ENCODE measurements at places on chromosomes 16 and 17. TPM values are rescaled to one million over a fixed set of nuclear protein-coding genes. Genes with fewer than 3 reads are reported as not detected.
A peak's percentile ranks its signal among the peaks of the same experiment; 100 is the strongest.

WFIKKN1 gene
- 0.31 TPM for polyA plus RNA-seq

ADCY7 gene
- 0.34 TPM for polyA plus RNA-seq

TBC1D28 gene
- polyA plus RNA-seq, result not detected

TBC1D3H gene
- polyA plus RNA-seq, result not detected

LDHD gene
- polyA plus RNA-seq, result 37.5 TPM

ACSM2A gene
- polyA plus RNA-seq, result not detected

ZNF821 gene
- polyA plus RNA-seq, result 3.0 TPM

TIMP2 gene
- 12.7 TPM for polyA plus RNA-seq

ZNF598 gene
- 35.6 TPM for polyA plus RNA-seq

SIAH1 gene
- polyA plus RNA-seq, result 16.2 TPM

ZNF689 gene
- polyA plus RNA-seq, result 5.4 TPM

RCVRN gene
- polyA plus RNA-seq, result 0.23 TPM

KCNH4 gene
- polyA plus RNA-seq, result not detected

MC1R gene
- 0.18 TPM for polyA plus RNA-seq

PRM2 gene
- not detected for polyA plus RNA-seq

- DNase-seq, result no peak
These were observed 96.0 kb downstream of the CHD9 start for GRCh38 chr16:53150769-53151168.

GRCh38 chr17:48579760-48580554 lies 1.8 kb upstream of the HOXB4 start:
- no peak for DNase-seq

GRCh38 chr17:27495460-27495859 lies 39.2 kb downstream of the KSR1 start:
- no peak for DNase-seq

DNA sequence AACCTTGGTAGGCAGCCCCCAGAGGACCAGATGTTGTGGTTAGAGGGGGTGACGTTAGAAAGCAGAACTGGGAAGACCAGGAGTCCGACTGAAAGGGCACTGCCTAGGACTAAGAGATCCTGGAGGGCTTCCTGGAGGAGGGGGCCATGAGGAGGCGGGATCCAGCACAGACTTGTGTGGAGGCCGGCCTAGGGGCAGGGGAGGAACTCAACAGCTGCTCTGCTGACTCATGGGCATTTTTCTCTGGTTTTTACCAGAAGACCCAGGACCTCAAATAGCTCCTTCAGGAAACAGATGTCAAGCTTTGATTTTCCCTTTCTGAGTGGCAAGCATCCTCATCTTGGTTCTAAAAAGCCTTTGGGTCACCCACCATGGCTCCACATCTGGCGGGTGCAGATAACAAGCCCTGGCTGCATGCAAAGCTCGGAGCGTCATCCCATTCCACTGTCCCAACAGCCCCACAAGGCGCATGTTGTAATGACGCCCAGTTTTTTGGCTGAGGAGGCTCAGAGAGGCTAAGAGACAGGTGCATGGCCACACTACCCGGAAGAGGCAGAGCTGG lies 29.0 kb downstream of the IL21R start:
- no peak for DNase-seq

DNA sequence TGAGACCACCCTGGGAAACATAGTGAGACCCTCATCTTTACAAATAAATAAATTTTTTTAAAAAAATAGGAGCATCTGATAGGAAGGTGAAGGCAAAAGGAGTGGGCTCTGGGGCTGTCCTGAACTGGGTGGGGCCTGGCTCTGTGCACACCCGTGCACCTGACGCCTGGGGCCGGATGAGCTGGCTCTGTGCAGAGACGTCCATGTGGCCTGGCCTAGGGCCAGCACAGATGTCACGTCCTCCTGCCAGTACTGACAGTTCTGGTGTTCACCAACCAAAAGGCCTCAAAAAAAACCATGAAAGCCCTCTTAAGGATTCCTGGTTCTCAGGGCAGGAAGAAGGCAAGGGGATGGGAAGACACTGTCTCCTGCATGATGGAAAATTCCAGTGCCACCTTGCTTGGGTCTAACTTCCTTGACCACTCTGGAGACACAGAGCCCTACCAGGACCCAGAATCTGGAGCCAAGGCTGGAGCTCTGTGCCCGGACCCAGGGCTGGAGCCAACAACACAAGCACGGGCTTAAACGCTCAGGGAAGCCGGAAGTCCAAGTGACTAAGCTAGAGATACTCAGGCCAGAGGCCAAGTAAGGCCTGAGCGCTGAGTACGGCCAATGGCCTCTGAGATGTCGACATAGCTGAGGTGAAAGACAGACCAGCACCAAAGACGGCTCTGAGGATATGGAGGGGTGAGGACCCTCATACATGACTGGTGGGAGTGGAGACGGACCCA lies 32.9 kb downstream of the COPRS start:
- DNase-seq, result peak; percentile 77

DNA sequence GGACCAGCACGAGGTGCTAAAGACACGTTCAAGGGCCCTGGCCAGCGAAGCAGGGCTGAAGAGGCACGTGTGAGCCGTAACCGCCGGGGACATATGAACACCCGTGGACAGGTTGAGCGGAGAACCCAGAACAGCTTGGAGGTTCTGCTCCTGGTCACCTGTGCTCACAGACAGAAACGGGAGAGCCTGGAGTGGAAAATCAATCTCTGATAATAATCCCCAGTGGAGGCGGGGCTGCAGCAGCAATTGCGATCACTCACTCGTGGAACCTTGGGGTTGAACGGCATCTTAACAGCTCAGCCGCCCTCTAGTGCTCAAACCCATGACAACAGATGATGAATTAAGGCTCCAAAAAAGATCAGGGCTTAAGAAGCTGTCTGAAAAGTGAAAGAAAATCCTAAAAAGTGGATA lies 25.6 kb downstream of the WIPI1 start:
- DNase-seq, result no peak

- DNase-seq, result no peak
These were observed 19.1 kb downstream of the OSBPL7 start for GRCh38 chr17:47802341-47803022.

GRCh38 chr17:82889496-82890338 lies 49.9 kb upstream of the ZNF750 start:
- no peak for DNase-seq

DNA sequence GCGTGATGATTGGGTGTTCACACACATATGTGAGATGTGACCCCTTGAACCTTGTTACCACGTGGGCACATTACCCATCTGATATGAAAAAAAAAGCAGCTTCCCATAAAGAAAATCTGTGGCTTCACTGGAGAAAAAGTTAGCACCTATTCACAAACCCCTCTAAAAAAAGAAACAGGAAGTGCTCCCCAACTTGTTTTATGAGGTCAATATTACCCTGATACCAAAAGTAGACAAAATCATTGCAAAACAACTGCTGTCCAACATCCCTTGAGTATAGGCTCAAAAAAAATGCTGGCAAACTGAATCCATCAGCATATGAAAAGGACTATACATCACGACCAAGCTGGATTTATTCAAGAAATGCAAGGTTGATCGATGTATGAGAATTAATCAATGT lies 99.7 kb upstream of the RBL2 start:
- no peak for DNase-seq

- DNase-seq, result no peak
These were observed 33.1 kb upstream of the PHB1 start for GRCh38 chr17:49447628-49448302.

- no peak for DNase-seq
These were observed 957.6 kb upstream of the SOX9 start for GRCh38 chr17:71163121-71163812.

DNA sequence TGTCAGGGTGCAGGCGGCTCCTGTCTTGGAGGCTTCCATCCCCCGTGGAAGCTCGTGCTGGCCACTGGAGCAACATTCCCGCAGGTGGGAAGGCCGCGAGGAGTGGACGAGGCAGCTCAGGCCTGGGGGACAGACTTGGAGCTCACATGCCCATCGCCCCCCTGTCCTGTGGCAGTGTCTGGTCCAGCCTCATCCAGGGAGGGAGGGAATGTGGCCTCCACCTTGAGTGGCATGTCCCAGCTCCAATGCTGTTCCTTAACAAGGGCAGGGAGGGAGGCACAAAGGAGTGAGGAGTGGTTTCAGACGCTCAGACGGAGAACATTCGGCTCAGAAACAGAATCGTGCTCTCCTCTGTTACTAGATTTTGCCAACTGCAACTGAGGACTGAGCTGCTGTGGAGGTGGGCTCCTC lies 159.4 kb upstream of the CHMP6 start:
- no peak for DNase-seq

GRCh38 chr16:12188935-12189249 lies 212.4 kb downstream of the SNX29 start:
- no peak for DNase-seq

- DNase-seq, result peak; percentile 60
These were observed at the start of gene MMD for GRCh38 chr17:55421179-55421934. TSS of gene MMD (minus strand) at chr17:55421835. CDS start at chr17:55421695, 140 bp downstream.

GRCh38 chr16:62392698-62393097 lies 356.5 kb upstream of the CDH8 start:
- no peak for DNase-seq

GRCh38 chr16:56995136-56995805 lies 5.9 kb downstream of the NLRC5 start:
- DNase-seq, result no peak

- no peak for DNase-seq
These were observed 34.5 kb downstream of the TOX3 start for GRCh38 chr16:52512297-52512987.

DNA sequence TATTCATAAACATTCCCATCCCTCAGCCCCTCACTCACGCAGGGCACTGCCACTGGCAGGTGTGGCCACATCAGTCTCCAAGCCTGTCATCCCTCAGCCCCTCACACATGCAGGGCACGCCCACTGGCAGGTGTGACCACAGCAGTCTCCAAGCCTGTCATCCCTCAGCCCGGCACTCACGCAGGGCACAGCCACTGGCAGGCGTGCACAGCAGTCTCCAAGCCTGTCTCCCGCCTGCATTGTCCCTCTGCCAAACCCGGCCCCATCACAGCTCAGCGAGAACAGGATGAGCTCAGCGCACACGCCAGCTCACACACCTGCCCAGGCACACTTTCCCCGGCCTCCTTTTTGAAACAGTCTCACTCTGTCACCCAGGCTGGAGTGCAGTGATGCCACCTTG lies 11.4 kb upstream of the KREMEN2 start:
- no peak for DNase-seq

- DNase-seq, result no peak
These were observed 9.3 kb upstream of the TNFRSF17 start for GRCh38 chr16:11955713-11956123.

DNA sequence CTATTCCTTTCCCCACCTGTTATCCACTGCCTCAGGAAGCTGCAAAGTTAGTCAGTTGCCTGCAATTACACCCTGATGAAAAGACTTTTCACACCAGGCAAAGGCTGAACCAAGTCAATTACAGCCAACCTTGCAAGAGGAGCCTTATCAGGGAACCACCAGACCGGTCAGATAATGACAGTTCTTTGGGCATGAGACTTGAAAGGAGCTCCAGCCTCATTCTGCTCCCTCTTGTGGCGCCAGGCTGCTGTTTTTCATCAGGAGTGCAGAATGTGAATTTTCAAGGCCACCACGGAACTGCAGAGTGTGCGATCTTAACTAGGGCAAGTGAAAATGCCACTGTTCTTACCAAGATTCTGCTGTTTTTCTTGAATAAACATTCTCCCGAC lies 22.5 kb downstream of the DNAI2 start:
- DNase-seq, result peak; percentile 50

- DNase-seq, result no peak
These were observed 492.6 kb downstream of the TOX3 start for GRCh38 chr16:52054326-52054725.

DNA sequence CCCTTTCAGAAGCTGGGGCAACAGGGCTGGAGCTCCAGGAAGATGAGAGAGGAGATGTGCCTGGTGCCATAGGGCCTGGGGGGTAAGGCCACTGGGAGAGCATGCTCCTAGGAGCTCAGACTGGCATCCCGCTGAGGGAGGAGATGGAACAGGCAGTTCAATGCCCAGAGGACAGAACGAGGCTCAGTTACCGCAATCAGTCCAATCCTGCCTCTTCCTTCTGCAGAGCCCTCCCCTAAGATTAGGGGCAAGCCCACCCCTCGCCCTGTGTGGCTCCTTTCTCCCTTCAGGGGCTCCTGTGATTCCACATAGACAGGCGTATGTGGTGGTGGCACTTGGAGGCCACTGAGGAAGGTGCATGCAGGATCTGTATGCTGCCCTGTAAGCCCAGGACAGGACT lies 2.4 kb downstream of the CCDC42 start:
- no peak for DNase-seq

DNA sequence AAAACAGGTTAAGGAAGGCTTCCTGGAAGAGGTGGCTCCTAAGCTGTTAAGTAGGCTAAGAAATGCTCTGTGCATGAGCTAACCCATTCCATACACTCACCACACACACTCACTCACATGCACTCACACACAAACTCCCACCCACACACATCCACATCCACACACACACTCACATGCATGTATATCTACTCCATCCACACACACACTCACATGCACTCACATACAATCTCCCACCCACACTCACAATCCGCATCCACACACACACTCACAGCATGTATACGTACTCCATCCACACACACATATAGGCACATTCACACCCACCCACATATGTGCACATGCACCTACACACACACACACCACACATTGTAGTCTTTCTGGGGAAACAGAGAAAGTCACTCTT lies 89.3 kb upstream of the HNF1B start:
- DNase-seq, result no peak

GRCh38 chr17:35242158-35242804 lies 591 bp upstream of the SLFN5 start:
- DNase-seq, result peak; percentile 59

- peak; percentile 74 for DNase-seq
These were observed 5.3 kb upstream of the CDR2L start for GRCh38 chr17:74981979-74982662.

DNA sequence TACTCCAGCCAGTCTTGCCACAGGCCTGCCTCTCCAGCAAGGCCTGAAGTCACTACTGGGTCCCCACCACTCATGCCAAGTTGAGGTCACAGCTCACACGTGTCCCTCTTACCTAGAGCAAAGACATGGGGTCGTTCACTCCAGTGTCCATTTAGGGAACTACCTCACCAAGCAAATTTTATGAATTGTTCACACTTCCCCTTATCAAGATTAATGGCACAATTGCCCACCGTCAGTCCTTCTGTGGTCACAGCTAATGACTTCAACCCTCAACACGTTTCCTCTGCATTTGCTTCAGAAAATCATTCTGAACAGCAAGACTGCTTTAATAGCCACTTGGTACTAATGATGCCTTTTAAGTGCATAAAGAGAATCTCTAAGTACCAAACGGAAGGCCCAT lies 14.6 kb downstream of the IRX6 start:
- no peak for DNase-seq

- no peak for DNase-seq
These were observed 26.0 kb downstream of the TK2 start for GRCh38 chr16:66523861-66524354.

GRCh38 chr17:28865946-28866752 lies 11.3 kb downstream of the ERAL1 start:
- DNase-seq, result no peak

DNA sequence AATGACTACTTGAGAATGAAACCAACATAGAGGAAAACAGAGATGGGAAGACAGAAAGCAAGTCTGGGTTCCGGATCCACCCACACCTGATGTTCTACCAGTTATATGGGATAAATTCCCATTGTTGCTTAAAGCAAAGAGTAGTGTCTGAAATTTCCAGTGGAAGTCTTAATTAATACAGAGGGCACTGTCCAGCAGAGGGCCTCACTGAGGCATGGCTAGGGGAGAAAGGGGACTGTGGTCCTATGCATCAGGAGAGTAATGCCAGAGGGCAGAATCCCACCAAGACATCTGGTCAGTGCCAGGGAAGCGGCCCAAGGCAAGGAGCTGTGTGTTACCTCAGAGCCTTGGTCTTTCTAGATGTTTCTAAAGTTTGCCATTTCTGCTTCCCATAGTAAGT lies 7.5 kb upstream of the UMOD start:
- DNase-seq, result no peak

All from psoas muscle (tissue), 8 donors.